GM19239 (cell line): ENCODE measurements at places on chromosomes 13 and 19.
A peak's percentile ranks its signal among the peaks of the same experiment; 100 is the strongest.

GRCh38 chr19:18833849-18834643, 2.3 kb downstream of the UPF1 start:
- DNase-seq, result no peak

- DNase-seq, result no peak
Observed at GRCh38 chr19:7848779-7849457, 18.9 kb downstream of the EVI5L start.

- DNase-seq, result no peak
Observed at GRCh38 chr19:1343041-1343440, 40.7 kb upstream of the NDUFS7 start.

DNA sequence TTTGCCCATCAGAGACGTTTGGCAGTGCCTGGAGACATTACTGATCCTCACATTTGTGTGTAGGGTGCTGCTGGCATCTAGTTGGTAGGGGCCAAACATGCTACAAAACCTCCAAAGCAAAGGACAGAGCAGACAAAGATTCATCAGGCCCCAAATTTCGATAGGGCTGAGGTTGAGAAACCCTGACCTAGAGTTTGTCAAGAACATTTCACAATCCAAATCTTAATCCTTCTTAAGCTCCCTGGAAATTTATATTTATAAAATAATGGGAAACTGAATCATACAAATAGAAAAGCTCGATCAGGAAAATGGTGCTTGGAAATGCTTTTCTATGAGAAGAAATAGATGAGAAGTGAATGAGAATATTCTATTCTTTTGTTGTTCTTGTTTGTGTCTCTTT, 273.6 kb downstream of the DCT start:
- no peak for DNase-seq

DNA sequence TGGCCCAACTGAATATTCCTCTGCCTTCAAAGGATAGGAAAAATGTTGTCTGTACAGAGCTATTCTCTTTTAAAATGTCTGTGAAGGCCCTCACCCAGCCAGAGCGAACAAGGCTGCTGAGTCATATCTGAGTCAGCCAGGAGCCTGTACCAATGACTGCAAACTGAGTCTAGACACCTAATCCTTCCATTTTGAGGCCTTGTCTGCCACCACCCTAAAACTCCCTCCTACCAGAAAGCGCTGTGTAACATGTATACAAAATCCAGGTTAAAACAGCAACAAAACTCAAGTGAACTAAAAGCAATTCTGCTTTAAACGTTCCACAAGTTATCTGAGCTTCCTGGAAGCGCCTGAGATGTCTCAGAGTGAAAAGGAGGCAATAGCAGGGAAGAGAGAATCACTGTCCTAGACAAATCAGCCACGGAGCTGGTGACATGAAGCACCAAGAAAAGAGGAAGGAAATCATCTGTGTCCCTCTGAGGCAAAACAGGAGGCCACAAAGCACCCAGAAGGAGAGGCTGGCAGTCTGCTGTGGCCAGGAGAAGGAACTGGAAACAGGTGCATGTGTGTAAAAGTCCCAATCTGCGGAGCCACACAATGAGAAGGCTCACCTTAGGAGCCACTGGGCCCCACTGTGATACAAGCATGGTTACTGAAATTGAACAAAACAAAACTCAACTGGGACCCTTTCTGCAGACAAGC, 10.2 kb downstream of the DHRS12 start:
- no peak for DNase-seq

DNA sequence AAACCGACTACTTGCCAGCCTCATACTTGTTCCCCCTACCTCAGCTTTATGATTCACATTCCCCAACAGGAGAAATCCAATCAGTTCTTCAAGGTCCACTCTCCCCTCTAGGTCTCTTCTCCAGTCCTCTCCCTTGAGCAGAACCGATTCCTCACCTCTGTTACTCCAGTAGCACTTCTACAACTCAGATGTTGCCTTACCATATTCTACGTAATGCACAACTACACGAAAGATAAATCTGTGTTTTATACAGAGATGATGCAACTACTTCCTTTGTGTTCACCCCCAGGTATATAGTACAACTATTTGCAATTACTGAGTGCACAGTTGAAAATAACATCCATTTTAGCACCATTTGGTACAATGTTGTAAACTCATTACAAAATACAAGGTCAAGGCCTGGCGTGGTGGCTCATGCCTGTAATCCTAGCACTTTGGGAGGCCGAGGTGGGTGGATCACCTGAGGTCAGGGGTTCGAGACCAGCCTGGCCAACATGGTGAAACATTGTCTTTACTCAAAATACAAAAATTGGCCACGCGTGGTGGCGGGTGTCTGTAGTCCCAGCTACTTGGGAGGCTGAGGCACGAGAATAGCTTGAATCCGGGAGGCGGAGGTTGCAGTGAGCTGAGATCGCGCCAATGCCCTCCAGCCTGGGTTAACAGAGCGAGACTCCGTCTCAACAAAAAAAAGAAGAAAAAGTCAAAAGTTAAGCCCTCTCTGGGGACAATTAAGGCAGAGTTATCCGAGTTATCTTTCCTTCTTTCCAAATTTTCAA, 2.8 kb upstream of the WBP4 start:
- DNase-seq, result no peak

DNA sequence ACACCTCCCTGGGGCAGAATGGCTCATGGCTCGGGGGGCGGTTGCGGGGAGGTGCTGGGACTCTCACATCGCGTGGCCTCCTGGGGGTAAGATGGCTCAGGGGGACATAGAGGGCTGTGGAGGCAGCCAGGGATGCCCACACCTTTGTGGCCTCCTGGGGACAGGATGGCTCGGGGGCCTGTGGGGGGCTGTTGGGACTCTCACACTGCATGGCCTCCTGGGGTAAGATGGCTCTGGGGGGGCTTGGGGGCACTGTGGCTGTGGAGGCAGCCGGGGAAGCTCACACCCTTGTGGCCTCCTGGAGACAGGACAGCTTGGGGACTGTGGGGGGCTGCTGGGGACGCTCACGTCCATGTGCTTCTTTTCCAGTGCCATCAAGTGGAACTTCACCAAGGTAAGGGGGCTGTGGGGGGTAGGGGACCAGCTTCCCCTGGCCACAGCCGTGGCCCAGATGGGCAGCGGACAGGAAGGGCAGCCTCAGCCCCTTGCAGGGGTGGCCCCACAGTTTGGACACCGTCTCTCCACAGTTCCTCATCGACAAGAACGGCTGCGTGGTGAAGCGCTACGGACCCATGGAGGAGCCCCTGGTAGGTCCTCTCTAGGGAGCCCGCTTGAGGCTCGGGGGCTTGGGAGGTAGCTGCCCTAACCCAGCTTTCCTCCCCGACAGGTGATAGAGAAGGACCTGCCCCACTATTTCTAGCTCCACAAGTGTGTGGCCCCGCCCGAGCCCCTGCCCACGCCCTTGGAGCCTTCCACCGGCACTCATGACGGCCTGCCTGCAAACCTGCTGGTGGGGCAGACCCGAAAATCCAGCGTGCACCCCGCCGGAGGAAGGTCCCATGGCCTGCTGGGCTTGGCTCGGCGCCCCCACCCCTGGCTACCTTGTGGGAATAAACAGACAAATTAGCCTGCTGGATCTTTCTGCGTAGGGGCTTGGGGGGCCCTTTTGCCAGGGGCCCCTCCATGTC, 2.4 kb downstream of the GPX4 start:
- DNase-seq, result no peak

DNA sequence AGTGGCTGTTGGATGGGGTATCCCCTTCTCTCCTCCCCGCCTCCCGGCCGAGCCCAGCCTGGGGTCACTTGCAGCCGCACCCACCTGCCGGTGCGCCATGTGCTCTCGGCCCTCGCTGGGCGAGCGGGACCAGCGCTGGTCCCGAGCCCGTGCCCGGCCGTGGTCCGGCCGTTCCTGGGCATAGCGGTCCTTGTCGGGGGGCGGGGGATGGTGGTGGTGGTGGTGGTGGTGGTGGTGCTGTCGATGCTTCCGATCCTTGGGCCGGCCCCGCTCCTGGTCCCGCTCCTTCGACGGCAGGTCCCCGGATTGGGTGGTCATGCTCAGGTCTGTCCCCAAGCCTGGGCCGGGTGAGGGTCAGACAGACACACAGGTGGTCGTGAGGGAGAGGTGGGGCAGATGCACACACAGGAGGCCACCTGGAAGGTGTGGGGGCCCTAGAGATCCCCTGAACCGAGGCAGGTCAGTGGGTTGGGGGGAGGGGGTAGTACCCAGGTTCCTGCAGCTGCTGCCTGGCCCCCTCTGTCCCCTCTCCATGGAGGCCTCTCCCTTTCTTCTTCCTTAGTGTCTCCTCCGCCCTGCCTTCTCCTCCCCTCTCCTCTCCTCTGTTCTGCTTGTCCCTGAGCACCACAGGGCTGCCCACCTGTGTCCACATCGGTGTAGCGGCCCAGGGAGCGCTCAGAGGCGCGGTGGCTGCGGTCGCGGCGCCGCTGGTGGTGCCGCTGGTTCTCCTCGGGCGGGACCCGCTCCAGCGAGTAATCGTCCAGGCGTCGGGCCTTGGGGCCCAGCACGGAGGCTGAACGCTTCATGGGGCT, 58.7 kb downstream of the IER2 start:
- peak; percentile 70 for DNase-seq

DNA sequence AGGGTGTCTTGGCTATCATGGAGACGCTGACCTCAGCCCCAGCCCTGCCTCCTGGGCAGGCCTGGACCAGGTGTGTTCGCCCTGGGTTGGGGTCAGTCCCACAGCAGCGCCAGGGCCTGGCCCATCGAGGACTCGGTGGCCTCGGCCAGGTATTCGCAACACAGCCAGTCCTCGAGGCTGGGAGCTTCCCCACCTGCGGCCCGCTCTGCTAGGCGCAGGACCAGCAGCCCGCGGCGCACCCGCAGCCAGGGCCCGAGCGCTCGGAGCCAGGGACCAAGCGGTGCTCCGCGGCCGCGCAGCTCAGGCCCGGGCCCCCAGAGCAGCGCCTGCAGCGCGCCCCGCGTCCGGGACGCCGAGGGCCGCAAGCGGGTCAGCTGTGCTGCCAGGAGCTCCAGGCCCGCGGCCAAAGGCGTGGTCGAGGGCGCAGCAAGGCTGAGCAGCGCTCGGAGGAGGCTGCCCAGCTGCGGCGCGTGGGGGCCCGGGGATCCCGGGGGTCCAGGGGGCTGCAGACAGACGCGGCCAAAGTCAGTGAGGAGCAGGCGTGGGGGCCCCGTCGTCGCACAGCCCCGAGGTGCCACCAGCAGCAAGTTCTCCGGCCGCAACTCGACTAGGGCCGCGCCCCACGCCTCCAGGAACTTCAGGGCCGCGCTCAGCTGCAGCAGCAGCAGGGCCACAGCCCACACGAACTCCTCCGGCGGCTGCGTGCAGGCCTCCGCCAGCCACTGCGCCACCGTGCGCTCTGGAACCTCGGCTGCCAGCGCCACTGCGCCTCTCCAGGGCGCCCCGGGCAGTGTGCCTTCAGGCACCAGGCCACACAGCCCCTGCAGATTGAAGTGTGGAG, 6.2 kb downstream of the PEAK3 start:
- no peak for DNase-seq

GRCh38 chr19:7637374-7638256, 705 bp downstream of the STXBP2 start:
- DNase-seq, result no peak

GRCh38 chr19:29060813-29061364, 152.1 kb downstream of the UQCRFS1 start:
- no peak for DNase-seq

DNA sequence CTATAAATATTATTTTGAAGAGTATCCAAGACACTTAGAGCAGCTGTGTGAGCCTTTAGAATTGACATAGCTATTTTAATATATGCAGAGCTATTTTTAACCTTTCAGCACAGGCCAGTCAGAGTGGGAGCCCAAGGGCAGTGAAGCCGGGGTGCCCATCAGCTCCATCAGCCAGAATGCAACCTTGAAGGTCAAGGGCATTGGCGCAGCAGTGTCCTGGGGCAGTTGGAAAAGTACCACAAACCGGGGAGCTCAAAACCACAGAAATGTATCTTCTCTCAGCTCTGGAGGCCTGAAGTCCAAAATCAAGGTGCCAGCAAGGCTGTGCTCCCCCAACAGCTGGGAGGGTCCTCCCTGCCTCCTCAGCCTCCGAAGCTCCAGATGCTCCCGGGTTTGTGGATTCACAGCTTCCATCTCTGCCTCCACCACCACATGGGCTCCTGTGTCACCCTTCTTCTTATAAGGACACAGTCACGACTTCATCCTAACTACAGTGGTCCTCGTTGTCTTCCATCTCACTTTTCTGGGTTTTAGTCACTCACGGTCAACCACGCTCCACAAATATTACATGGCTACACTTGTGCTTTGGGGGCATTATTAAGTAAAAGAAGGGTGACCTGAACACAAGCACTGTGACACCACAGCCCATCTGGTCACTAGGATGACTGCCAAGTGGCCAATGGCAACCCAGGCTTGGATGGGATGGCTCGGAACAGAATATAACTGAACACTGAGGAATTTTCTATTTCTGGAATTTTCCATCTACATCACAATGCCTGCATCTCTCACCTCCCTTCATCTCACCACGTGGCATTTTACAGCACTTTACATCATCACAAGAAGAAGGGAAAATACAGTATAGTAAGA, 15.9 kb upstream of the GAS6 start:
- DNase-seq, result no peak

- DNase-seq, result no peak
Observed at GRCh38 chr13:34357435-34358232, 539.7 kb downstream of the RFC3 start.

DNA sequence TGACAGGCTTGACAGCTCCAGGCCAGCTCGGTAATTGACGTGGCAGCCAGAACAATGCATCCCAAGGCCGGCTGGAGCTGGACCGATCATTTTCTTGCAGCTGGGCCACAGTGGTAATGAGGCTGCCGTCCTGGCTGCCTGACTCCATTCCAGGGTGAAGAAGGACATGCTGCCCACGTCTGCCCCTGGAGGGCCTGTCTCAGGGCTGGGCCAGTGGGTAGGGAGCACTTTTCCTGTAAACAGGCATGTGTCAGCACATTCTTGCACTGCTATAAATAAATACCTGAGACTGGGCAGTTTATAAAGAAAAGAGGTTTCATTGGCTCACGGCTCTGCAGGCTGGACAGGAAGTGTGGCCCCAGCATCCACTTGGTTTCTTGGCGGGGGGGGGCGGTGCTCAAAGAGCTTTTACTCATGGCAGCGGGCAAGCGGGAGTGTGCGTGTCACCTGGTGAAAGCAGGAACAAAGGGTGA, 38.1 kb upstream of the KCTD15 start:
- no peak for DNase-seq

DNA sequence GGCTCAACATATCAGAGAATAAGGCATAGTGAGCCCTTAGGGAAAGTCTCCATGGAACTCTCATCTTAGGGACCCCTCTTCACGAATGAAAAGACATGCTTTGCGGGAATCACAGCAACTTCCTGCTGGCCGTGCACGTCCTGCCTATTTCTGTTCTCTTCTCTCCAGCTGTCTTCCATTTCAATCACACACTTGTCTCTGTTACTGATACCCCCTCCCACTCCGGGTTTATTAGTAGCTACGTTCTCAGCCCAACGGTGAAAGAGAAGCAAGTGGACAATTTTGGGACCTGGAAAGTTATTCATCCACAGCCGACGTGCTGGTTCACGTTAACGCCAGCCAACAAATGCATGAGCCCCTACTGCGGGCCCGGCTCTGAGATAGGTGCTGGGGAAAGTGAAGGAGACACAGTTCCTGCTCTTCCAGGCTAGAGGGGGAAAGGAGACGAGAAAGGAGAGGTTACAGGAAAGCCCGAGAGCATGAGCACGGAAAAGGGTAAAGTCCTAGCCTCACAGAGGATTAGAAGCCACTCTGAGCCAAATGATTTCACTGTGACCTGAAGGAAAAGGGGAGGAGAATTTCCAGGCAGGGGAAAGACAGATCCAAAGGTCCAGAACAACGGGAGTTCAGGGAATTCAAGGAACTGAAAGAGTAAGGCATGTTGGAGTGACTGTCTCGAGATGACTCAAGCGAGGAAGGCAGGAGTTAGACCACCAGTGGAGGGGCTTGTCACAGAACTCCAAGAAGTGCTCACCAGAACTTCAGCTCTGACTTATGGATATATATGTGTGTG, 81.8 kb upstream of the CLDN10 start:
- no peak for DNase-seq
